Activated B cell treated with CpG ODN at 0.5 μM for 24 hours (primary cell): ENCODE measurements at places on chromosomes 6 and 20. TPM values are rescaled to one million over a fixed set of nuclear protein-coding genes. Genes with fewer than 3 reads are reported as not detected.
A peak's percentile ranks its signal among the peaks of the same experiment; 100 is the strongest.

The BTN1A1 gene
- 0.18 and 0.46 TPM in 2 replicates for total RNA-seq

The LY6G5B gene
- total RNA-seq: 23.2 and 33.1 TPM in 2 replicates

The BTNL2 gene
- total RNA-seq: not detected in 2 replicates

The C20orf202 gene
- not detected in 2 replicates for total RNA-seq

The RAET1L gene
- total RNA-seq: not detected in 2 replicates

The GINS1 gene
- total RNA-seq: 2.9 and 5.4 TPM in 2 replicates

The L3MBTL3 gene
- 28.0 and 30.4 TPM in 2 replicates for total RNA-seq

The UNC5CL gene
- 1.7 and 2.2 TPM in 2 replicates for total RNA-seq

- H3K4me1 ChIP-seq: peaks cover 37% of the 10 kb centered on the region
- no peak for DNase-seq
- H3K4me3 ChIP-seq: no peak overlapping the region
- no peaks in the 10 kb centered on the region for H3K36me3 ChIP-seq
- H3K27me3 ChIP-seq: no peaks in the 10 kb centered on the region
Observed at GRCh38 chr6:108944071-108944470, 95.8 kb downstream of the ARMC2 start.

DNA sequence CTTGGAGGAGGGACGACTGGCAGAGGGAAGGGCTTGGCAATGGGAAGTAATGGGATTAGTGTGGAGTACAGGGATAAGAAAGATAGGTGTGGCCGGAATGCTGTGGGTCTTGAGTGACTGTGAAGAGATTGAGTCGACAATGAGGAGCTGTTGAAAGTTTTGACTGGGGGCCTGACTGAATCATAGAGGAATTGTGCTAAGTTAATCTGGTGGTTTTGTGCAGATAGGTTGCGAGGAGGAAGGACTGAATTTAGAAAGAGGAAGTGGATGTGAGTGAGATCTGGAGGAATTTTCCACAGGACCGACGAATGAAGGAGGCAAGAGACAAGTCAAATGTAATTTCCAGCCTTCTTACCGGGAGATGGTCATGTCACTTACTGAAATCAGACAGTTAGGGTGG is 143.9 kb upstream of the RALGAPA2 start:
- no peak for DNase-seq
- H3K4me1 ChIP-seq: no peaks in the 10 kb centered on the region
- no peaks in the 10 kb centered on the region for H3K36me3 ChIP-seq
- H3K4me3 ChIP-seq: no peak overlapping the region
- H3K27ac ChIP-seq: no peak overlapping the region

DNA sequence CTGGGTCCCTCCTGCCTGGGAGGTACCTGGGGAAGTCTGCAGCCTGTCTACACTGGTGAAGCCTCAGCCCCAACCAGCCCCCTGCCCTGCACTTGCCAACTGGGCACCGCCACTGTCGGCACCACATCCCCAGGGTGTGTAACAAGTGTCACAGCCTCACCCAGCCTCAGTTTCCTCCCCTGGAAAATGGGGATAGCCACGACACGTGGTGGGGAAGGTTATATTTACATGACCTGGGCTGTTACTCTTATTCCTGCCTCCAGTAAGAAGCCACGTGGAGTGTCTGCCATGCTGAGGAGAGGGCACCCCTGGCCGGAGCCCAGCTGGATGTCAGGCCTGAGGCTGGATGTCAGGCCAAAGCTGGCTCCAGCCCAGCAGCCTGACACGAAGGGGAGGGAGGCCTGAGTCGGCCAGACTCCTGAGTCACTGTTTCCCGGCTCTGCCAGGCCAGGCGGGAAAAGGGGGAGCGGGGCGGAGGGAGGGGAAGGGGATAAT is 44.9 kb downstream of the SNAI1 start:
- peaks cover 6% of the 10 kb centered on the region for H3K4me1 ChIP-seq
- H3K4me3 ChIP-seq: no peak overlapping the region
- H3K36me3 ChIP-seq: no peaks in the 10 kb centered on the region
- H3K27me3 ChIP-seq: no peaks in the 10 kb centered on the region

GRCh38 chr20:22796469-22797077 is 212.2 kb upstream of the FOXA2 start:
- H3K4me3 ChIP-seq: no peak overlapping the region
- H3K4me1 ChIP-seq: no peaks in the 10 kb centered on the region
- H3K27ac ChIP-seq: no peak overlapping the region
- no peaks in the 10 kb centered on the region for H3K27me3 ChIP-seq
- DNase-seq: no peak

GRCh38 chr6:81589465-81590313 is 162.8 kb downstream of the TENT5A start:
- no peak overlapping the region for H3K27ac ChIP-seq
- H3K36me3 ChIP-seq: no peaks in the 10 kb centered on the region
- no peaks in the 10 kb centered on the region for H3K27me3 ChIP-seq
- H3K4me1 ChIP-seq: no peaks in the 10 kb centered on the region
- H3K4me3 ChIP-seq: no peak overlapping the region
- no peak for DNase-seq

GRCh38 chr20:17628101-17628841 is 53.8 kb downstream of the RRBP1 start:
- no peak for DNase-seq
- no peaks in the 10 kb centered on the region for H3K27me3 ChIP-seq
- no peaks in the 10 kb centered on the region for H3K4me1 ChIP-seq
- no peak overlapping the region for H3K27ac ChIP-seq

- peaks cover 7% of the 10 kb centered on the region for H3K4me1 ChIP-seq
- H3K36me3 ChIP-seq: no peaks in the 10 kb centered on the region
- no peak overlapping the region for H3K27ac ChIP-seq
- H3K4me3 ChIP-seq: no peak overlapping the region
- DNase-seq: no peak
- no peaks in the 10 kb centered on the region for H3K27me3 ChIP-seq
Observed at GRCh38 chr6:158756126-158756525, 63.0 kb downstream of the EZR start.

- peaks cover 18% of the 10 kb centered on the region for H3K36me3 ChIP-seq
- no peak for DNase-seq
- peak overlapping the region; percentile 13 for H3K27ac ChIP-seq
- H3K4me3 ChIP-seq: no peak overlapping the region
- H3K4me1 ChIP-seq: peaks cover 29% of the 10 kb centered on the region
Observed at GRCh38 chr6:143507358-143508145, 4.0 kb downstream of the FUCA2 start.

- peaks cover 25% of the 10 kb centered on the region for H3K36me3 ChIP-seq
- H3K27me3 ChIP-seq: no peaks in the 10 kb centered on the region
- no peak for DNase-seq
- no peak overlapping the region for H3K27ac ChIP-seq
- H3K4me3 ChIP-seq: no peak overlapping the region
- H3K4me1 ChIP-seq: no peaks in the 10 kb centered on the region
Observed at GRCh38 chr6:20757761-20758160, 223.5 kb downstream of the CDKAL1 start.

DNA sequence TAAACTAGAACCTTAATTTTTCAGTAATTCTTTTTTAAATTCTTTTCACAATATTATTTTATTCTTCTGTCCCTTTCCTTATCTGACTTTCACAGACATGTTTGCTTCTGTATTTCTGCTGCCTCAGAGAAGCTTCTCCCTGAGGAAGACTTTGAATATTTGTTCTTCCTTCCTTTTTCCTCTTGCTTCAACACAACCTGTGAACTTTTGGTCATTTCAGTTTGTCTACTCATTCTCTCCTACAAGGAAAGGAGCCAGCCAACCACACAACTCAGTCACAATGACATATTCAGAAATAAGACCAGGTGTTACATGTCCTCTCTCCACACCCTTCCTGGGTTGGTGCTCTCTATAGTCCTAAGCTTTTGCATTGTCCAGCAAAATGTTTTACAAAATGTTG is 310.4 kb downstream of the TFAP2B start:
- H3K36me3 ChIP-seq: no peaks in the 10 kb centered on the region
- H3K4me3 ChIP-seq: no peak overlapping the region
- H3K4me1 ChIP-seq: no peaks in the 10 kb centered on the region
- no peak overlapping the region for H3K27ac ChIP-seq

DNA sequence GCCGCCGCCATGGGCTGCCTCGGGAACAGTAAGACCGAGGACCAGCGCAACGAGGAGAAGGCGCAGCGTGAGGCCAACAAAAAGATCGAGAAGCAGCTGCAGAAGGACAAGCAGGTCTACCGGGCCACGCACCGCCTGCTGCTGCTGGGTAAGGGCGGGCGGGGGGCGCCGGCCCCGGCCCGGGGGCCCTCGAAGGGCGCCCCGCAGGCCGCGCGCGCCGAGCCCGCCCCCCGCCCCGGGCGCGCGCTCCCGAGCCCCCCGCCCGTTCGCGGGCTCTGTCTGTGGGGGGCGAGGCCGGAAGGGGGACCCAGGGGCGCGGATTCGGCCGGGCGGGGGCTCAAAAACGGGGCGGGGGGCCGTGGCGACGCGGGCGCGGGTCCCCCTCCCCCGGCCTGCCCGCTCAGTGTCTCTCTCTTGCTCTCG is 39.2 kb downstream of the GNAS start:
- H3K27ac ChIP-seq: peak overlapping the region; percentile 92
- peak overlapping the region; percentile 90 for H3K4me3 ChIP-seq
- H3K4me1 ChIP-seq: peaks cover 56% of the 10 kb centered on the region
- peak; percentile 45 for DNase-seq

DNA sequence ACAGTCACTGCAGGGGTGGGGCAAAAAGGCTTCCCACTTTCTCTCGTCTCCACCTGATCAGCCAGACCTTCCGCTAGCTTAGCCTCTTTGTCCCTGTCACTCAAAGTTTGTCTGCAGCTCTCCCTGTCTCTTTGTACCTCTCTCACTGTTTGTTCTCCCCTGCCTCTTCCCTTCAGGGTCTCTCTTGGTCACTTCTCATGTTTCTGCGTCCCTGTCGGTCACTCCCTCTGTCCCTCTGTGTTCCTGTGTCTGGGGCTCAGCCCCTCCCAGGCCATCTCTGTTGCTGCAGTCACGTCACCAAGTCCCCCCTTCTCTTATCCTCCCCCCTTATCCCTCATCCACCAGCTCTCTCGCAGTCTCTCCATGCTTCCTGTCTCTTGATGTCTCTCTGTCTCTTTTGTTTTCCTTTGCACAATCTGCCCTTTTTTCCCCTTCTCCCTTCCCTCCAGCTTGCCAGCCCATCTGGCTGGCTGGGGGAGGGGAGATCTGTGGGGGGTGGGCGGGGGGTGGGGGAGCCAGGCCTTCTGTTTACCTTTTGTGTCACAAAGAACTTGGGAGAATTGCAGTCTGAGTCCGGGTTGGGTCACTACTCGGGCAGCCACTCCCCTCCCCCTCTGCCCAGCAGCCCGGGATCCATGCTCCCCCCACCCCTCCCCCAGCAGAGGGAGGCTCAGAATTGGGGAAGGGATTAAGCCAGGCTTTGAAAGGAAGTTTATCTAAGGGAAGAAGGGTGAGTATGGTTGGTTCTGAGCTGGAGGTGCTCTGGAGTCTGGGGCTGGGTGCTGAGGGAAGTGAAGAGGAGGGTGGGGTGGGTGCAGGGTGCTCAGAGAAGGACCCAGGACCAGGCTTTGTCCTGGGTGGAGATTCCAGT is 32.3 kb downstream of the FOXP4 start:
- H3K36me3 ChIP-seq: peaks cover 50% of the 10 kb centered on the region
- no peak overlapping the region for H3K4me3 ChIP-seq
- H3K27me3 ChIP-seq: no peaks in the 10 kb centered on the region
- peaks cover 30% of the 10 kb centered on the region for H3K4me1 ChIP-seq

- H3K27me3 ChIP-seq: no peaks in the 10 kb centered on the region
- H3K27ac ChIP-seq: no peak overlapping the region
- H3K4me3 ChIP-seq: no peak overlapping the region
- no peaks in the 10 kb centered on the region for H3K36me3 ChIP-seq
- H3K4me1 ChIP-seq: no peaks in the 10 kb centered on the region
Observed at GRCh38 chr6:76490456-76490855, 418.0 kb upstream of the IMPG1 start.

GRCh38 chr20:19936466-19937200 is 80.5 kb upstream of the NAA20 start:
- peak overlapping the region; percentile 46 for H3K4me3 ChIP-seq
- no peaks in the 10 kb centered on the region for H3K36me3 ChIP-seq
- H3K27me3 ChIP-seq: no peaks in the 10 kb centered on the region
- no peak for DNase-seq
- peaks cover 48% of the 10 kb centered on the region for H3K4me1 ChIP-seq
- peak overlapping the region; percentile 75 for H3K27ac ChIP-seq

- DNase-seq: no peak
- H3K27me3 ChIP-seq: no peaks in the 10 kb centered on the region
- peaks cover 7% of the 10 kb centered on the region for H3K4me1 ChIP-seq
Observed at GRCh38 chr6:18207438-18207837, 52.2 kb downstream of the KDM1B start.

GRCh38 chr6:101000341-101000740 is 119.2 kb upstream of the ASCC3 start:
- H3K4me3 ChIP-seq: no peak overlapping the region
- DNase-seq: no peak
- H3K27me3 ChIP-seq: peaks cover 3% of the 10 kb centered on the region
- H3K36me3 ChIP-seq: no peaks in the 10 kb centered on the region

DNA sequence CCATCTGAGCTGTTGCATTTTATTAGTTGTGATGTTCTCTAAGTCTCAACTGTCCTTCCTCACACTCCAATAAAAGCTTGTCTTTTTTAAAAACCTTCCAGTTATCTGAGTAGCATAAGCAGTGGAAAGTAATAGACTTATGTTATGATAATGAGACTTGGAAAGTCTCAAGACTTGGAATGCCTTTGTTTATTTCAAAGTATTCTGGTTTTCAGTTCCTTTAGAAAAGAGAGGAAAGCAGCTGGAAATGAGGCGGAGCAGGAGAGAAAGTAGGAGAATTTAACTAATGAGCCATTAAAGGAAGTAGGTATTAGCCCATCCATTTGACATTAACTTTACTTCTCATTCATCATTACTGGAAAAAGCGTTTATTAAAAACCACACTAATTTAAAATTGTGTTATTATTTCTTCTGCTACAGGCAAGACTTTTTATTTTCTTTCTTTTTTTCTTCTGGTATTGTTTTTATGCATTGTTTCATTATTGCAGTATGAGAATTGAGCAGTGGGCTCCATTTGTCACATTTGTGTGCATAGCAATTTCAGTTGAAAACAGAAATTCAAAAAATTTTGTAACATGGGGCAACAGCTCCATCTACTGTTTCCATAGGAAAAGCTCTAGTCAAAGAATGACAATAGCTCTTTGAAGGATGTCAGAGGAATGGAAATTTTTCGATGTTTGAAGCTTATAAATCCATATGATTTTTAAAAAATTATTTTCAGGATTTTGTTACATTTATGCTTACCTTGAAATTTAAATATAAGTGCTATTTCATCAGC is 194.8 kb downstream of the COL9A1 start:
- no peak overlapping the region for H3K4me3 ChIP-seq
- no peak for DNase-seq
- H3K4me1 ChIP-seq: peaks cover 8% of the 10 kb centered on the region
- H3K27ac ChIP-seq: no peak overlapping the region

- no peak overlapping the region for H3K4me3 ChIP-seq
- H3K27me3 ChIP-seq: no peaks in the 10 kb centered on the region
- peaks cover 12% of the 10 kb centered on the region for H3K4me1 ChIP-seq
- no peak overlapping the region for H3K27ac ChIP-seq
- H3K36me3 ChIP-seq: no peaks in the 10 kb centered on the region
Observed at GRCh38 chr6:122853259-122853995, 64.4 kb downstream of the SMPDL3A start.

GRCh38 chr20:33999025-33999649 is 5.4 kb downstream of the RALY start:
- H3K4me3 ChIP-seq: no peak overlapping the region
- peak overlapping the region; percentile 41 for H3K27ac ChIP-seq

DNA sequence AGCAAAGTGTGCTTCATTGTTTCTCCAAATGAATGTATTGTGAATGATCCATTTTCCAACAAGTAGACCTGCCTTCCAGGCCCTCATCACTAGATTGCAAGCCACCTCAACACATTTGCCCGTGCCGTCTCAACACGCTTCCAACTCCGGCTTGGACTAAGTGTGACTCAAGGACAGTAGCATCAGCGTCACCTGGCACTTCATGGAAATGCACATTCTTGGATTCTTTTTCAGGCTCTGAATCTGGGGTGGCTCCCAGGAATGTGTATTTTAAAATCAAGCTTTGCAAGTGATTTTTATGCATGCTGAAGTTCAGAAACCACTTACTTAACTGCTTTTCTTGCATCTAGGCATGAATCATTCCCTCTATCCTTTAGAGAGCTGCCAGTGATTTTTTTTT is 129.6 kb upstream of the EEF1E1 start:
- H3K4me3 ChIP-seq: no peak overlapping the region
- H3K27me3 ChIP-seq: peaks cover 3% of the 10 kb centered on the region
- H3K27ac ChIP-seq: no peak overlapping the region
- no peak for DNase-seq
